ENCODE measurements at places on chromosomes 1 and 21. TPM values are rescaled to one million over a fixed set of nuclear protein-coding genes. Genes with fewer than 3 reads are reported as not detected.

Gene PLA2G2F
- not detected for polyA plus RNA-seq

DNA sequence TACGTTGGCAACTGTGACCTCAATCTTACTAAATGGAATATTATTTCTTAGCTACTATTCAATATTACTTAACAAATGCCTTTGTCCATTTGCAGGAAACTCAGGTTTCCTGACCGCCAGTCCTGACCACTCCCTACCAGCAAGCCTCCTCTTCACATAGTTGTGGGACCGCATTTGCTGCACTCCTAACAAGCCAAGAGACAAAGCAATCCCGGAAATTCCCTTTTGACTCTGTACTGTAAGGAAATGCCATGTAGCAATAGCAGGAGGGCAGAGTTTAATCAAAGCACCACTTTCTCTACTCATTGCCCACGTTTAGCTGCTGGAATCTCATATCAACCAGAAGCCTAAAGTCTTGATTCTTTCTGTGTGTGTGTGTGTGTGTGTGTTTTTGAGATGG is 28.1 kb upstream of the ACBD6 start:
- DNase-seq, result no peak

GRCh38 chr1:145877923-145878486 is 7.7 kb downstream of the ANKRD35 start:
- DNase-seq, result no peak

Gene VASH2
- polyA plus RNA-seq, result 43.5 TPM

DNA sequence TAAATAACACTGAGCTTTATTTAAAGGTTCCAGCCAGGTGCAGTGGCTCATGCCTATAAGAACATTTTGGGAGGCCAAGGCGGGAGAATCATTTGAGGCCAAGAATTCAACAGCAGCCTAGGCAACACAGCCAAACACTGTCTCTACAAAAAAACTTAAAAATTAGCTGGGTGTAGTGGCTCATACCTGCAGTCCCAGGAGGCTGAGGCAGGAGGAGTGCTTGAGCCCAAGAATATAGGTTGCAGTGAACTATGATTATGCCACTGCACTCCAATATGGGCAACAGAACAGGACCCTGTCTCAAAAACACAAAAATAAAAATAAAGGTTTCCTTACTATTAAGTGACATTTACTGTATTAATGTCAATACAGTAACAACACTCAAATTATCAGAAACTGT is 2.1 kb downstream of the TAF12 start:
- DNase-seq, result no peak
